ENCODE measurements at places on chromosomes 7 and 10.

- DNase-seq: no peak
Measured at GRCh38 chr10:30447125-30447799, 13.3 kb downstream of the MAP3K8 start.

GRCh38 chr10:25102147-25102822 lies 72.5 kb upstream of the GPR158 start:
- no peak for DNase-seq

- DNase-seq: no peak
Measured at GRCh38 chr10:71395621-71396020, 1.1 kb upstream of the CDH23 start.

- no peak for DNase-seq
Measured at GRCh38 chr10:27621461-27621860, 117.4 kb downstream of the RAB18 start.

DNA sequence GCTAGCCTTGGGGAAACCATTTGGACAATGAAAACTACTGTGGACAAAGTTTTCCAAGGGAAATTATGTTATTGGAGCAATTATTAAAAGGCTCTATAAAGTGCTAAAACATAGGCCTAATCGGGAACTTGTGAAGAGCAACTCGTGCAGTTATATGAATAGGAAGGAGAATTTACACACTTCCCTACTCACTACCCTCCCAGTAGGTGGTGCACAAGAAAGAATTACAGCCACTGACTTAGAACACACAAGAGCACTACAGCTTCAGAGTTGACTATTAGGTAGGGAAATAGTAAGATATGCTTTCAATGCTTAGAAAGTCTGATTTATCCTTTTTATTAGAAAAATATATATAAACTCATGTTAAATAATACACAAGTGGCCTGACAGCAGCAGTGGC lies 47.2 kb downstream of the GSAP start:
- DNase-seq: no peak

GRCh38 chr10:54691331-54691730 lies 109.7 kb downstream of the PCDH15 start:
- DNase-seq: no peak

GRCh38 chr10:33734393-33735155 lies 400.1 kb upstream of the NRP1 start:
- DNase-seq: peak; percentile 59

- DNase-seq: no peak
Measured at GRCh38 chr10:82674036-82674435, 799.0 kb downstream of the NRG3 start.

DNA sequence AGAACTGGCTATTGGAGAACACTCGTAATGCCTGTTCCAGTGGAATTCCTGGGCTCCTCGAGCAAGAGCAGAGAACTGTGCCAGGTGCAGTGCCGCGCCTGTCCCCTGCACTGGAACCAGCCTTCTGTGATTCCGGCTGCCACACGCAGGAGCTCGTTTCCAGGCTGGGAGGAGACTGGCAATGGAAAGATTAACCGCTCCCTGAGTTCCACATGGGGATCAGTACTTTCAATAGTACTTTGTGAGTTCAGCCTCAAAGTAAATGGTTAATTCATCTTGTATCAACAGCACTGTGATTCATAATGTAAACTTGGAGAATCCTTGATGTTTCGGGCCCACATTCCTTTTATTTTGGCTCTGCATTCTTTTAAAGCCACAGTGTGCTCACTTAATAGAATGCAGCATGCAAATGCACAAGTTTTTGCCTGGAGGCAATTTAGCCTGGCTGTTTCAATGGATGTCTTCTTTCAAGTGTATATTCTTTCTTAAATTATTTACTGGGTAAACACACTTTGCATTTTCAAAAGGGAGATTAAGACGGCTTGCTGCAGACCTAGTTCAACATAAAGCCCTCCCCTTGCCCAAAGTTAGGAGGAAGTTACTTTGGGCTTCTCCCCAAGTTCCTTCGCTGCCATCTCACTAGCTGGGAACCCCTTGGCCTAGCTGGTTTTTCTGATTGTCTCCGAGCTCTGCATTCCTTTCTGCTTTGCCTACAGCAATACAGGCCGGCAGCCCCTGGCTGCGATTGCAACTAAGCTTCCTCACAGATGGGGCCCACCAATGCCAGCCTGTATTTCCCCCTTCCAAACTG lies 138.1 kb upstream of the TCF7L2 start:
- peak; percentile 85 for DNase-seq

GRCh38 chr7:136016649-136017395 lies 39.7 kb upstream of the MTPN start:
- no peak for DNase-seq

- no peak for DNase-seq
Measured at GRCh38 chr7:2920956-2921652, 77.0 kb upstream of the GNA12 start.

GRCh38 chr7:108167460-108167859 lies 37.3 kb upstream of the LAMB4 start:
- no peak for DNase-seq

GRCh38 chr7:36045326-36045725 lies 107.7 kb upstream of the EEPD1 start:
- no peak for DNase-seq

DNA sequence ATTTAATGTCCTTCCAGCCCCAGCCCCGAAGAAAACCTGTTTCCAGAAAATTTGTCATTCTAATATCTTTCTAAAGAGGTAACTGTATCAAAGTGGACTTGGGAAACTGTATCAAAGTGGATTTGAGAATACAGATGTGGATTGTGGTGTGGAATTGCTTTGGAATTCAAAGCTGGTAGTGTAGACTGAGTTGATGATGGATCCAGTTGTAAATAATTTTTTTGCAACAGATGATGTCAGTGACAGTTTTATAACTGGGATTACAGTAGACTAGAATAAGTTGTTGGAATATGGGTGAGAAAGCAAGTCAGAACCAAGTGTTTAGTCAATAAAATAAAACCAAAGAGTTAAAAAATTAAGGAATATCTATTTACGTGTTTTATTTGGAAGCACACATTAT lies 202.1 kb downstream of the LRMDA start:
- DNase-seq: no peak

GRCh38 chr7:64602518-64602917 lies 39.6 kb upstream of the ZNF680 start:
- DNase-seq: no peak

- DNase-seq: no peak
Measured at GRCh38 chr10:49592726-49593563, 17.2 kb upstream of the SLC18A3 start.

DNA sequence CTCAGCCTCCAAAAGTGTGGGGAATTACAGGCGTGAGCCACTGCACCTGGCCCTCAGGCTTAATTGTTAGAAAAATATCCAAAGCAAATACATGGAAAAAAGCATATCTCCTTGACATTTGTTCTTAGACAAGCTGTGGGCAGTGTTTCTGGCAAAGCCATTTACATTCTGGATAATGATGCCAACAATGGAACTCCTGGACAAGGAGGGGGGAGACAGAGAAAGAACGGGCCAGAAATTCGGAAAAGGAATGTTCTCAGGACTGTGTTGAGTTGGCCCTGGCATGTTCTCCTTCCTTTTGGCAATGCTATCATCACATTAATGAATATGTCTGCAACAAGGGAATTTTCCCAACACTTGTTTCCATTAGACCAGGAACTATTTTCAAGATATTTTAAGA lies 88.7 kb downstream of the UBE2H start:
- peak; percentile 52 for DNase-seq

- no peak for DNase-seq
Measured at GRCh38 chr10:33134011-33134751, 176.2 kb upstream of the ITGB1 start.

- DNase-seq: no peak
Measured at GRCh38 chr7:69643708-69644445, 45.6 kb downstream of the AUTS2 start.

DNA sequence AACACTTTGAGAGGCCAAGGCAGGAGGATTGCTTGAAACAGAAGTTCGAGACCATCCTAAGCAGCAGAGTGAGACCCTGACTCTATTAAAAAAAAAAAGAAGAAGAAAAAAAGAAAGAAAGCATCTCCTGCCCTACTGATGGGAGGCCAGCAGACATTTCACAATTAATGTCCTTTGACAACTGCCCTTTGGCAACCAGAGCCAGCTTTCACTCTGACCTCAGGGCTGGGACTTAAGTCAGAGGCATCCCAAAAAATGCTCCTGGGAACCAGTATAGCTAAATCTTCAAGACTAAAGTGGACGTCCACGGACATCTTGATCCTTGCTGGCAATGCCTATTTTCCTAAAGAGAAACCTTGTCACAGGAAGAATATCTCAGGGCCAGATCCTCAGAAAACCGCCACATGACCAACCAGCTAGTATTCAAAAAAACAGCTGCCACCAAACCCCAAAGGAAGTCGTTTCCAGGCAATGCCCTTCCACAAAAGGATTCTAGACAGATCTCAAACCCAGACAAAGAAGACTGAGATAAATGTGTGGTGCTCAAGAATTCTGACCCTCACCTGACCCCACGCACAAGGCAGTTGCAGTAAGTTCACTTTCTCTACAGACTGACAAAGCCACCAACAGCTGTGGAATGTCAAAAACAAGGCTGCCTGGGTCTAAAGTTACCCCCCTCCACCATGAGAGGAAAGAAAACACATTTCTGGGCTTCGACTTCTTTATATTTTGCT lies 18.4 kb downstream of the GFRA1 start:
- DNase-seq: no peak

DNA sequence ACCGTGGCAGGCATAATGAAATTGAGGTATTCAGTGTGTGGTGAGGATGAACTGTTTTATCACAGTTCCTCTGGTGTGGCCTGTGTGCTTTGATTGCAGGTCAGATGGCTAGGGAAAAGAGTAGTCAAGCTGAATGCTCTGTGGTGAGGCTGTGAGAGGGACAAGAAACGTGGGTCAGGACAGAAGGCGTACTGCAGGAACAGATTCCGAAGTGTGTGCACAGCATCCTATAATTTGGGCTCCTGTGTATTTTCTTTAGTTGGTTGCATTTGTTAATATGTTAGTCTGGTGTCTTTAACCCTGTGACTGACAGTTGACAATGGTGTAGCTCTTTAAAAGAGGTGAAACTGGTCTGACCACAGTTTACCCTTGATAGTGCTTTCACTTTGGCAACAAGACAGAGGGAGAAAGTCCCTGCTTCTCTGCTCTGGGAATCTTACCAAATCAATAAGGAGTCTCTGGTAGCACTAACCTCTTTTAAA lies 76.5 kb downstream of the AUTS2 start:
- no peak for DNase-seq

- no peak for DNase-seq
Measured at GRCh38 chr7:116324582-116324981, 114.2 kb downstream of the TES start.

DNA sequence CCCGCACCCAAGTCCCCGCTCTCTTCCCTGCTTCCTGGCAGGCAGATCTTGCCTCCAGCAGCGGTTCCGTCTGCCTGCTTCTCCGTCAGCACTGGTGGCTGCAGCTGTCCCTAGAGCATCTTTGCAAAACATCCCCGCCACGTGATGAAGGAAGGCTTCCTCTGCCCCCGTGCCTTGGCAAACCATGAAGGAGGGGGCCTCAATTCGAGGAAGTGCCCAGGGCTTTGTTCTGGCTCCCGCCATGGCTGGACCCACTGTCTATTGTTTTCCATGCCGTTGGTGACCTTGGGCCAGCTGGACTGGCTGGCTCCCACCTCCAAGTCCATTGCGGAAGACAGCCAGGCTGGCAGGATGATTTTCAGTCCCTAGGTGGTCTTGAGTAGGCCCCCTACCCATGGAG lies 13.2 kb upstream of the AQP1 start:
- no peak for DNase-seq

DNA sequence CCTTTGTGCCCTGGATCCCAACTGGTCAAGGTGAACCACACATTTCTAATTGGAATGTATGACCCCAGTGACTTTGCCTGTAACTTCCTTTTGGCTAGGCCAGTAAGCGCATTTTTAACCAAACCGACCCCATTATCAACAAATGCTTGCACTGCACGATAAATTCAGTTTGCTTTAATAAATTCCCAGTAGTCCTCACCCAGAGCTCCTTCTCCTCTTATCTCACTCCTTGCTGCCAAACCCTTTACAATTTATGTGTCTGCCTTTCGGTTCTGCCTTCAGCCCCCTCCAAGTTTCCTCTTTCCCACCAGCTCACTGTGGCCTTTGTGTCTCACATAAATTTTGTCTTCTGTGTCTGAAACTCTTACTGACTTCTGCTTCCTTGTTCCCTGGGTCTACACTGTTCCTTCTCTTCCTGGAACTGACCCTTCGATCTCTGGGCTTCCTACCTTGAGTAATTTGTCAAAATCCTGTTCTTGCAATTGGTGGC lies 59.0 kb downstream of the TBXAS1 start:
- no peak for DNase-seq

DNA sequence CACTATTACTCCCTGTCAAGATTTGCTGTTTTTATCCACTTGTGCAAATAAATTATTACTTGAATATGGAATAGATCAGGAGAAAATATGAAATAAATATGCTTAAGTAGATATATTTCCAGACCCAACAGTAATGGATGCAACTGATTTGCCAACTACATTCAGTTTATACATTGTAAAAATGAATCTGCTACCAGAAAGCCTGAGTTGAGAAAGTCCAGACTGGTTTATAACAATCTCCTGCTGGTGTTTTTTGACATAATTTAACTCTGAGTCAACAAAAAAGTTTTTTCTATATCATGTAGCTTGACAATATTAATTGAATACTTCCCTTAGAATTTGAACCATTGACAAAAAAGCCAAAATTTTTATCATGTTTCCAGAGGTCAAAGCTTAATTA lies 265.8 kb upstream of the SEMA3D start:
- no peak for DNase-seq

DNA sequence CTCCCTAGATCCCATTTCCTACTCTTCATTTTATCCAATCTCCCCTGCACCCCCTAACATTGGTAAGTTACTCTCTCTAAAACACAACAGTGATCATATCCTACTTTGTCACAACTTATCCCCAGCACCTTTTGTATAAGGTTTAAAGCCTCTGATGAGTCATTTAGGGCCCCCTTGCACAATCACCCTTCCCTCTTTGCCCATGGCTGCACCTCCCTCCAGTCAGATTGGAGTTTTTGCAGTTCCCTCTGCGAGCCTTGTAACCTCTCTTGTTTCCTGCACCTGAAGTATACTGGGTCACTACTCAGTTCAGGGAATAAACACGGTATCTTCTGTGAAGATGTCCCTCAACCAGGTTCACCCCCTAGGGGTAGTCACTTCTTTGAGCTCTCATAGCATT lies 55.9 kb upstream of the ADRB1 start:
- no peak for DNase-seq

GRCh38 chr7:71637578-71637977 lies 505.6 kb downstream of the GALNT17 start:
- DNase-seq: no peak

GRCh38 chr7:150383710-150384397 lies 4.7 kb downstream of the ZNF775 start:
- DNase-seq: peak; percentile 91

GRCh38 chr7:29146057-29146706 lies at the start of gene CPVL:
CPVL (minus strand) TSS chr7:29146537; CDS start chr7:29121061, 25,476 bp downstream.
- DNase-seq: peak; percentile 56

- no peak for DNase-seq
Measured at GRCh38 chr10:133456041-133456951, 2.6 kb downstream of the SCART1 start.

GRCh38 chr10:11661441-11661840 lies 50.0 kb upstream of the USP6NL start:
- DNase-seq: no peak
